Sigmoid colon (tissue), 7 donors: ENCODE measurements at places on chromosomes 5 and 9. TPM values are rescaled to one million over a fixed set of nuclear protein-coding genes. Genes with fewer than 3 reads are reported as not detected.

DNA sequence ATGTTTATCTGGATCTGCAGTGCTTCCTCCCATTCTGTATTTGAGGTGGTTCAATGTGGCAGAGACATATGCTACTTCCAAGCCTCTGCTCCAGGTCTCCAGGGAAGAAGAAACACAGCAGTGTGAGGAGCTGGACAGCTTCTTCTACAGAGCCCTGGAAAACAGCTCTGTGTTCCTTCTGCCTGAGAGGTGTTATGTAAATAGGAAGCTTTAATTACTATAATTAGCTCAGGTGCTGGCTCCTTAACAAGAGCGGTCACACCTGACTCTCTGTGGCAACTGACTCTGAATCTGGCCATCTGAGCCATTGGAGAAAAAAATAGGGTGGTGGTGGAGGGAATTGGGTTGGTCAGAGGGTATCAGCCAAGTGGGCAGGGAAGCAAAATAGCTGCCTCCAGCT lies 332.4 kb upstream of the BRINP1 start:
- H3K27me3 ChIP-seq, result no peaks in the 10 kb centered on the region
- H3K4me3 ChIP-seq, result no peak overlapping the region
- no peaks in the 10 kb centered on the region for H3K4me1 ChIP-seq

DNA sequence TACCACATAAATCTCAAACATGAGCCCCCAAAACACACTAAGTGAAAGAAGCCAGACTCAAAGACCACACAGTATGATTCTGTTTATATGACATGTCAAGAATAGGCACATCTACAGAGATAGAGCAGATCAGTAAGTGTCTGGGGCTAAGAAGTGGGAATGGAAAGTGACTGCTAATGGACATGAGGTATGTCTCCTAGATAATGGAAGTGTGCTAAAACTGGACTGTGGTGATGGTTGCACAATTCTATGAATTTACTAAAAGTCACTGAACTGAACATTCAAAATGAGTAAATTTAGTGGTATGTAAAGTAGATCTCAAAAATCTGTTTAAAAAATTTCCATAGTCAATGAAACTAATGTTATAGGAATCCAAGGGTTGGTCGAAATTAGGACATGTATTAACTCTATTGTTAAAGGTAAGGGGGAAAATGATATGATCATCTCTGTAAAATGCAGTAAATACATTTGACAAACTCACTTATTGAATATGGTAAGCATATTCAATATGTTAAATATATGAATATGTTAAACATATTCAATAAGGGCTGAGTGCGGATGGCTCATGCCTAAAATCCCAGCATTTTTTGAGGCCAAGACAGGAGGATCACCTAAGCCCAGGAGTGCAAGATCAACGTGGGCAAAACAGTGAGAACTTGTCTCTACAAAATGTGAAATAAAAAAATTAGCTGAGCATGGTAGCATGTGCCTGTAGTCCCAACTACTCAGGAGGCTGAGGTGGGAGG lies 51.7 kb downstream of the NUP155 start:
- H3K27me3 ChIP-seq, result no peaks in the 10 kb centered on the region
- no peaks in the 10 kb centered on the region for H3K36me3 ChIP-seq
- H3K4me3 ChIP-seq, result no peak overlapping the region
- H3K27ac ChIP-seq, result no peak overlapping the region
- no peaks in the 10 kb centered on the region for H3K4me1 ChIP-seq

DNA sequence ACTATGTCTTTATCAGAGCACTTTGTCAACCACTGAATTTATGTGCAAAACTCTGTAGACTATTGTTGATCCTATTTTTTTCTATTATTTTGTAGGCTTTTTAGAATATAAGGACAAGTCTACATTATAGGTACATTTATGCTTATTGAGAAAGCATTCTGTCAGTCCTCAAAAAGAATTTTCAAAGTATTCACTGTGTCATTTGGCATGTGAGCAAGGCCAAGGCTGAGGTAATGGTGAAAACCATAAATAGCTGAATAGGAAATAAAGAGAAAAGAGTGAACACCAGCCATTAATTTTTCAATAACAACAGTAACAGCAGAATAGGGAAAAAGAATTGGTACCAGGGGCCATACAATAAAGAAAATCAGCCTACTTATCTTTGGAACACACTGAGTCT lies 21.0 kb downstream of the SKIC3 start:
- DNase-seq, result no peak
- no peaks in the 10 kb centered on the region for H3K4me1 ChIP-seq
- H3K27ac ChIP-seq, result no peak overlapping the region
- H3K36me3 ChIP-seq, result peaks cover 64% of the 10 kb centered on the region
- H3K27me3 ChIP-seq, result no peaks in the 10 kb centered on the region

DNA sequence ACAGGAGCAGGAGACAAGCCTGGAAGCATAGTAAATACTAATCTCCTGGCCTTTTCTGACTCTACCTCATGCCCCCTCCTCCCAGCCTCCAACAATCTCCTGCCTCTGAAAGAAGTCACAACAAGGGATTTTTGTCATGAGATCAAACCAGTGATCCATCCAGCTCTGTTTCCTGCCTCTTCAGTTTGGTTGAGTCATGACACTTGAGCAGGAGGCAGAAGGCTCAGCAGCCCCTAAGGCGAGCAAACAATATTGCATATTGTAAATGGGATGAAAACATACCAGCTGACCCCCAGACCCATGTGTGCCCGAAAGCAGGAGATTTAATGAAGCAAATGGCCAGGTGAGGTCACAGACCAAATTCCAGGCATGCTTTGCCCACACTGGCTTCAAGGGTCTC lies 272.8 kb downstream of the GAS1 start:
- H3K36me3 ChIP-seq, result no peaks in the 10 kb centered on the region
- no peak overlapping the region for H3K27ac ChIP-seq
- no peaks in the 10 kb centered on the region for H3K27me3 ChIP-seq
- no peaks in the 10 kb centered on the region for H3K4me1 ChIP-seq

DNA sequence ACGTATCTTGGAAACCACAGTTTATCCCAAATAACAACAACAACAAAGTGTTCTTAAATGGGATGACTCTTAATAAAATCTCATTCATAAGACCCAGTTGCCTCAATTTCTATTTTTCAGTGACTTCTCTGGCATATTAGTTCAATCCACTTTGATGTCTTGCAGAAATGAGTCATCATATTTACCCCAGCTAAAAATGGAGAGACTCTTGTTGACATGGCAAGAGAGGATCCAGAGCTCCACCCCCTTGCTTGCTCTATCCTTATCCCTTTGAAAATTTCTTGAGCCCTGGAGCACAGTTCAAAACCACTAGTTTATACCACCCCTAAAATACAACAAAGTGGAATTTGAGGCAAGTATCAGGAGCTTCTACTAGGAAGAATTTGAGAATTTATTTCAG lies 20.8 kb downstream of the VCAN start:
- no peaks in the 10 kb centered on the region for H3K27me3 ChIP-seq
- no peak overlapping the region for H3K27ac ChIP-seq
- H3K4me3 ChIP-seq, result no peak overlapping the region
- H3K36me3 ChIP-seq, result no peaks in the 10 kb centered on the region
- no peaks in the 10 kb centered on the region for H3K4me1 ChIP-seq

GRCh38 chr9:29129763-29130162 lies 1556.5 kb upstream of the C9orf72 start:
- no peaks in the 10 kb centered on the region for H3K27me3 ChIP-seq
- no peak overlapping the region for H3K27ac ChIP-seq
- no peaks in the 10 kb centered on the region for H3K36me3 ChIP-seq
- no peak for DNase-seq
- H3K4me1 ChIP-seq, result no peaks in the 10 kb centered on the region

DNA sequence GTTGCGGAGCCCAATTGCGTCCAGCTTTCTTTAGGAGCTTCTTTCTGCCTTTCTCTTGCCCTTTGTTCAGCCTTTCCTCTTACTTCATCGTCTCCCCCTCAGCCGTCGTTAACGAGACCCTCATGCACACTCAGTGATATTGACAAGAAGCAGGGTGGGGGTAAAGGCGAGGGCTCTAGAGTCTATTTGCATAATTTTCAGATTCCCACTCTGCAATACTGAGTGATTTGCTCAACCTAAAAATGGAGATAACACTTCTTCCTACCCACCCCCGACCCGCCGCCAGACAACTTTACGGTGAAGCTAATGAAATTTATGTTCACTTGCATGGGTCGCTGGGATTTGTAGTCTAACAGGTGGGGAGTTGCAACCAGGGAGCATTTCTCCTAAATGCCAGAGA lies 1.3 kb upstream of the TBC1D2 start:
- H3K36me3 ChIP-seq, result no peaks in the 10 kb centered on the region
- peaks cover 23% of the 10 kb centered on the region for H3K4me1 ChIP-seq
- peak overlapping the region; percentile 90 for H3K4me3 ChIP-seq
- no peak for DNase-seq

GRCh38 chr9:115596021-115596745 lies 478.2 kb upstream of the TNC start:
- no peak overlapping the region for H3K27ac ChIP-seq
- no peaks in the 10 kb centered on the region for H3K36me3 ChIP-seq
- no peaks in the 10 kb centered on the region for H3K27me3 ChIP-seq
- H3K4me3 ChIP-seq, result no peak overlapping the region

GRCh38 chr9:83312537-83312936 lies 225.7 kb downstream of the FRMD3 start:
- no peaks in the 10 kb centered on the region for H3K36me3 ChIP-seq
- H3K4me1 ChIP-seq, result no peaks in the 10 kb centered on the region
- DNase-seq, result no peak
- no peaks in the 10 kb centered on the region for H3K27me3 ChIP-seq
- H3K27ac ChIP-seq, result no peak overlapping the region
- H3K4me3 ChIP-seq, result no peak overlapping the region

GRCh38 chr9:87570000-87570908 lies 72.6 kb downstream of the DAPK1 start:
- no peak overlapping the region for H3K4me3 ChIP-seq
- no peaks in the 10 kb centered on the region for H3K4me1 ChIP-seq
- peak overlapping the region; percentile 73 for H3K27ac ChIP-seq
- H3K27me3 ChIP-seq, result no peaks in the 10 kb centered on the region
- no peak for DNase-seq
- no peaks in the 10 kb centered on the region for H3K36me3 ChIP-seq

DNA sequence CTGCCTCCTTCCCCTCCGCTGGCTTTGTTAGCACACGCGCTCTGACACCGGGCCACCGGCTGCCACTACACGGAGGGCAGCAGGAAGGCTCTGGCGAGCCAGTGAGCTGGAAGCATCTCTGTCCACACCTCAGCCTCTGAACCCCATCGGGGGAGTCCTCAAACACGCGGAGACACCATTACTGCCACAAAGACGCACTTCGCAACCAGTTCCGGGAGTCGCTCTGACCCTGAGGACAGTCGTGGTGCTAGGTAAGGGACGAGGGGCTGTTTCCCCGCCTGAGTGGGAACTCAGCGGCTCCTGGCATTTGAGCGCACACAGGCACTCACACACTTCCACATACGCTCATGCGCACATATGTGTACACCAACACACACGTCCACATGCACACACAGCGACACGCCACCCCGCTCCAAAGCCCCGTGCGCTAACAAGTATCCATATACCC lies 160.0 kb downstream of the C9orf152 start:
- H3K27ac ChIP-seq, result peak overlapping the region; percentile 11
- H3K27me3 ChIP-seq, result no peaks in the 10 kb centered on the region
- H3K4me3 ChIP-seq, result peak overlapping the region; percentile 72
- no peak for DNase-seq
- H3K4me1 ChIP-seq, result peaks cover 14% of the 10 kb centered on the region

GRCh38 chr5:72523960-72524582 lies 16.9 kb upstream of the ZNF366 start:
- no peaks in the 10 kb centered on the region for H3K4me1 ChIP-seq
- DNase-seq, result no peak
- no peak overlapping the region for H3K27ac ChIP-seq
- no peaks in the 10 kb centered on the region for H3K36me3 ChIP-seq
- no peaks in the 10 kb centered on the region for H3K27me3 ChIP-seq

GRCh38 chr5:59256331-59256730 lies 637.2 kb downstream of the PDE4D start:
- H3K4me3 ChIP-seq, result no peak overlapping the region
- no peaks in the 10 kb centered on the region for H3K36me3 ChIP-seq
- no peaks in the 10 kb centered on the region for H3K4me1 ChIP-seq
- DNase-seq, result no peak

DNA sequence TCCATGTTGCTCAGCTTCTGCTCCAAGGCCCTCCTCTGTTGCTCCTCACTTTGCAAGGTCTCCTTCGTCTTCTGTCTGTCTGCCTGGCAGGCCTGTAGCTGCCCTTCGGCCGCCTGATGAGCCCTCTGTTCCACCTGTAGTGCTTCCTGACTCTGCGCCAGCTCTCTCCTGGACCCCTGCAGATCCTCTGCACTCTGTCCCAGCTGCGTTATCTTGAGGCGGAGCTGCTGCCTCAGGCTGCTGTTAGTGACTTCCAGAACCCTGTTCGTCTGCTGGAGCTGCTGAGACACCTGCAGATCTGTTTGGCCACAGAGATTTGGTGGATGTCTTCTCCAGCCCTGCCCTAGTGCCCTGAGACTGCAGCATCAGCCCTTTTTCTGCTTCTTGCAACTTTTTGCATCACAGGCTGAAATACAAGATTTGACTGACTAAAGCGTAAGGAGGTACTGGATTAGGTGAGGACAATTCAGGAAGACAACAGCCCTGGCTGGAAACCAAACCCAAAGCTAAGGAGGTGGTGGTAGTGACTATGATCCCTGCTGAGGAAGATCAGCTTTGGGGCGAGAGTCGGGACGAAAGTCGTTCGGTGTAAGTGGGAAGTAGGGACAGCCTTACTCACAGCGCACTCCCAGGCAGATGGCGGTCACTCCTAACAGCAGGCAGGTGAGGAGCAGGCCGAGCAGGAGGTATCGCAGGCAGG lies 2.1 kb downstream of the CD72 start:
- no peak overlapping the region for H3K27ac ChIP-seq
- H3K4me1 ChIP-seq, result no peaks in the 10 kb centered on the region

DNA sequence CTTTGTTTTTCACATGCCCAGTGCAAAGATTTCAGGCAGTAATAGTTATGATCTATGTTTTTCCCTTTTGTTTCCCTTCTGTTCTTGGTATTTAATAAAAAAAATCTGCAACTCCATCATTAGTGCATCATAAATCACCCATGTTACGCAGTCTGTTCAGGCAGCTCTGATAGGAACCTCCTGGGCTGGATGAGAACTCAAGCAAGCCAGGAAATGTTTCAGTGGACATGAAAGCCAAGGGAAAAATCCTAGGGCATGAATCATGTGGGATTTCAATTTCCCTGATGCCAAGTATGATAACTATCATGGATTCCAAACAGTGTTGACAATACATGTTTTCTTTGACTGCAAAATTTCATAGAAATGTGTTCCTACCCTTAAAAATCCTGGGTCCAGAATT lies 119.7 kb upstream of the TARS1 start:
- H3K36me3 ChIP-seq, result no peaks in the 10 kb centered on the region
- H3K4me3 ChIP-seq, result no peak overlapping the region
- H3K27me3 ChIP-seq, result no peaks in the 10 kb centered on the region
- H3K4me1 ChIP-seq, result peaks cover 31% of the 10 kb centered on the region
- H3K27ac ChIP-seq, result peak overlapping the region; percentile 69

DNA sequence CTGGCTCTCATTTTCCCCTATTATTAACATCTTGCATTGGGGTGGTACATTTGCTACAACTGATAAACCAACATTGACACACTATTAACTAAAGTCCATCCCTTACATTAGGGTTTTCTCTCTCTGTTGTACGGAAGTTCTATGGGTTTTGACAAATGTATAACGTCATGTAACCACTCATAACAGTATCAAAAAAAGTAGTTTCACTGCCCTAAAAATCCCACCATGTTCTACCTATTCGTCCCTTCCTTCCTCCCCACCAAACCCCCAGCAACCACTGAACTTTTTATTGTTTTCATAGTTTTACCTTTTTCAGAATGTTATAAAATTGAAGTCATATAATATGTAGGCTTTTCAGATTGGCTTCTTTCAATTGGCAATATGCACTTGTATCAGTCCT lies 40.1 kb downstream of the MLLT3 start:
- no peak for DNase-seq
- no peaks in the 10 kb centered on the region for H3K4me1 ChIP-seq
- H3K36me3 ChIP-seq, result no peaks in the 10 kb centered on the region
- H3K27ac ChIP-seq, result no peak overlapping the region

PTRH1 gene
- 22.5 TPM for total RNA-seq

ANKRD31 gene
- total RNA-seq, result 0.28 TPM

SPINK13 gene
- not detected for total RNA-seq

ZBTB43 gene
- 7.8 TPM for total RNA-seq
